Activated T-cell treated with anti-CD3 and anti-CD28 coated beads, Interleukin-2, amount 50 U/mL, for 48 hours (primary cell): ENCODE measurements at places on chromosomes 1 and 21.

DNA sequence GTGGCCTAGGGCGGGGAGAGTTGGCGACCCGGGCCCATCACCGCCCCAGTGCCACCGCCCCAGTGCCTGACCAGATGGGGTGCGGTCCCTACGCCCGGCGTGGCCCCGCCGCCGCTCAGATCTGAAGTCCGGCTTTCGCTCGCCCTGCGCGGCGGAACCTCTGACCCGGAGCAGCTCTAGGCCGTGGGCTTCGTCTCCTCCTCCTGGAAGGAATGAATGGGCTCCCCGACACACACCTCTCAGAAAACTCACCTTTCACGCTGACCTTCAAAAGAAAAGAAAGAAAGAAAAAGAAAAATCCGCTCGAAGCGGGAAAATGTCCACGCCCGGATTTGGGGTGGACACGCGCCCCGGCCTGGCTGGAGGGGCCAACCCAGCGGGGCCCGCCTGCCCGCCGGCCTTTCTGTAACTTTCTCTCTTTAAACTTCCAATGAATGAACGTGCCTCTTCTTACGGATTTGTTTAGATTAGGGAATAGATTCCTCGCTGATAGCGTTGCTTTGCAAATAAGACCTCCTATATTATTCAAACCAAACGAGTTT lies 5.4 kb upstream of the SIM2 start:
- DNase-seq = no peak

DNA sequence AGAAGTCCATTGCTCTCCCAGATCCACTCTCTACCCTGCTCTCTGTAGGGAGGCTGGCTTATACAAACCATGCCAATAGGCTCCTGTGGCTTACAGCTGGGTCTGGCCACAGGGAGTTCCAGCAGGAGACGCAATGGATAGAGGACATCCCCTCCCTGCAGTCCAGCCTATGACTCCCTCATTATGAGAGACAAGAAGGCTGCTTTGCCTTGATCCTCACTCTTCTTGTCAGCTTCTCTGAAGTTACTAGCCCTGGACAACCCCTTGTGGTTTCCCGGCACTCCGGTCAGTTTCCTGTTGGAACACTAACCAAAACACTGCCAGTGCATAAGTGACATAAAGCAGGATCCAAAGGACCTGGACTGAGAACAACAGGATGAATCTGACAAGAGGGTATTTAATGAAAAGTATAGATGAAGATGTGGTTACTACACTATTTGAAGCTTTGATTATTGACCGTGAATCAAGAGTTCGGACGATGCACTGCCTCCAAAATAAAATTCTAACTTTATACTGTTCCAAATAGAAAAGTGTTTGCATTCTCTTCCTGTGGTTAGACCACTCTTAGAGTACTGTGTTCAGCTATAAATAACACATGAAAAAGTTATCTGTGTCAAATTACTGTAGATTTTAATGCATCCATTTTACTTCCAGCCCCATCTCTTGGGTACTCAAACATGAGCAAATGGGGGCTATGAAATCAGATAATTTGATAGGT lies 32.7 kb upstream of the ZNF326 start:
- no peak for DNase-seq

- no peak for DNase-seq
Observed at GRCh38 chr1:89918127-89918793, 76.7 kb upstream of the ZNF326 start.

GRCh38 chr1:65235867-65236805 lies 73.2 kb upstream of the DNAJC6 start:
- no peak for DNase-seq

- DNase-seq = no peak
Observed at GRCh38 chr1:168467452-168467851, 76.3 kb downstream of the XCL2 start.

- DNase-seq = no peak
Observed at GRCh38 chr1:96236156-96236739, 485.3 kb upstream of the PTBP2 start.

GRCh38 chr1:19643121-19643520 lies 990 bp upstream of the NBL1 start:
- DNase-seq = no peak

GRCh38 chr1:213484333-213484732 lies 433.3 kb downstream of the RPS6KC1 start:
- no peak for DNase-seq

DNA sequence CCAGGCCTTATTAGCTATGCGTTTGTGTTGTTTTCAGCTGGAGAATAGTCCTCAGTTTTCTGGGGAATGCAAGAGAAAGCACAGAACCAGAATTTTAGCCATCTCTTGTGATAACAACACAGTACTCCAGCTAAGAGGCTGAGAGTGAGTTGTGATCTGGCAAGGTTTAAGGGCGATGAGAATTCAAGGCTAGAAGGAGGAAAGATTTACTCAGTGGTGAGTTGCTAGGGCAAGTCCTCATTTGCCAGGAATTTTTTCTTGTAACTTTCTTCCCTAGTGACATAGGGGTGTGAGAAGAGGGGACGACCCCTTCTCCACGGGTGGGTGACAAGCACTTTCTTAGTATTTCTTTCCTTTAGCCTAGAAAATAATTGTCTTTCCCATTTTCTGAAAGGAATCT lies 53.2 kb downstream of the HHAT start:
- no peak for DNase-seq

GRCh38 chr1:13588946-13589796 lies 5.5 kb downstream of the PDPN start:
- no peak for DNase-seq

DNA sequence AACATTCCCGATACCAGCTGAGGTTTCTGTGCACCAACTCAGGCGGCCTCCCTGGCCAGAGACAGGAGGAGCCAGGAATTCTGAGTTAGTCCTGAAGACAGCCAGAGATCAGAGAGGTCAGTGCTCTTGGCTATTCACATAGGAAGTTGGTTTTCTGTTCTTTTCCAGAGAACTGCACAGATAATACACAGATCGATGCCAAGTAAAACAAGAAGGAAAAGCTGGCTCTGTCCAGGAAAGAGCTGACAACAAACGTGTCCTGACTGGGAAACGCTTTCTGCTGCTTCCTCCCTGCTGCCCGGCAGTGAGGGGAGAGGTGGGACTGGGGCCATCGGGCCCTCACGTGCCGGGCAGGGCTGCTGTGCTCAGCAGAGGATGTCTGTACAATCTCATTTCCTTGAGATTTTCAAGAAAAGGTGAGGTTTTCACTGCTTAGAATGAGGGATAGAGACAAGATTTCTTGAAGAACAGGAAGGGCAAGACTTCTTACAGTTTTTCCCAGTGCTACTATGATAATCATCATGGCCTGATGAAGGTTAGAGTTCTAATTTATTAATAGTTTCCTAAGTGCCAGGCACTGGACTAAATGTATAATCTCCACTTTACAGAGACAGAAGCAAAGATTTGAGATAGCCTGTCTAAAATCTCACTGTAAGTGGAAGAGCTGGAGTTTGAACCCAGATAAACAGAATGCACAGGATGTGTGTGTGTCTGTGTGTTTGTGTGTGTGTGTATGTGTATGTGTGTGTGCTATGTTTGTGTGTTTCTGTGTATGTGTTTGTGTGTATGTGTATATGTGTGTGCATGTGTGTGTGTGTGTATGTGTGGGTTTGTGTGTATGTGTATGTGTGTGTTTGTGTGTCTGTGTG lies 211.0 kb upstream of the RAB4A start:
- DNase-seq = no peak

- no peak for DNase-seq
Observed at GRCh38 chr1:155871390-155871789, 12.0 kb downstream of the SYT11 start.

DNA sequence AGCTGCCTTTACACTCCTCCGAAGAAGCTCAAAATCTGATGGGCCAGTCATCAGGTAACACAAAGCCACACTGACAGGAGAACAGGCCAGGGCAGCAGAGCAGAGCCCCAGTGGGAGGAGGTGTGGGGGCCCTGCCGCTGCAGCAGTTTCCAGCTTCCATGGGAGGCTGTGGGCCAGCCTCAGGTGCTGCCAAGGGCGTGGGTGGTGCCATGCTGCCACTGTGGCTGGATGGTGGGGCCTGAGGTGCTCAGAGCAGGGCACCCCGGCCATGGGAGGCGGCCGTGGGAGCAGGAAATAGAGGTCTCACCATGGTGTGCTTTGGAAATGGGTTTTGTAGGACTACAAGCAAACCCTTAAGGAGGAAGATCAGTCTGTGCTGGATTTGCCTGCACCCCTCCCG lies 50.8 kb upstream of the COL6A1 start:
- DNase-seq = no peak

GRCh38 chr1:214551436-214552173 lies at the start of gene PTPN14:
Gene PTPN14 (minus strand): TSS chr1:214551602. CDS start chr1:214464803, 86,799 bp downstream.
- peak; percentile 32 for DNase-seq

DNA sequence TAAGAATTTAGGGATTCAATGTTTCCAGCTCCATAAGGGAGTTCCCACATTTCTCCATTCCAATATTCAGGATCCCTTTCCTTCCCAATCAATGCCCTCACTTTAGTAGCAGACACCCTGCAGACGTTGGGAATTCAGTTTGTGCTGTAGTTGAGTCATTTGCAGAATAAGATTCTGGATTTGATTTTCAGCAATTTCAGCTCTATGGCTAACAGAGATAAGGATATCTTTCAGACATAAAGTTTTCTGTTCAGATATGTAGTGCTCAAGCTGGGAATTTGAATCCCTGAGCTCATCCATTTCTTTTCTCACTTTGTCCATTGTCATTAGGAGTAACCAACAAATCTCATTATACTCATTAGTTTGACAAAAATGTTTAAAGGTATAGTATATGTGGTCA lies 13.1 kb downstream of the MPZL1 start:
- DNase-seq = no peak
